Activated T-cell treated with anti-CD3 and anti-CD28 coated beads, Interleukin-2, amount 50 U/mL, for 4 hours (primary cell): ENCODE measurements at places on chromosomes 7 and 10. TPM values are rescaled to one million over a fixed set of nuclear protein-coding genes. Genes with fewer than 3 reads are reported as not detected.

The EBF3 gene
- not detected for total RNA-seq

The TBL2 gene
- 34.0 TPM for total RNA-seq

The NPSR1 gene
- total RNA-seq, result not detected

The CPA4 gene
- total RNA-seq, result not detected

The KCP gene
- 0.27 TPM for total RNA-seq
